Mucosa of descending colon (tissue), 3 donors: ENCODE measurements at places on chromosomes 16 and 17.
A peak's percentile ranks its signal among the peaks of the same experiment; 100 is the strongest.

- no peak for DNase-seq
These were observed 37.0 kb downstream of the GAS7 start for GRCh38 chr17:10161386-10161785.

GRCh38 chr17:66831383-66832210 is 3.3 kb upstream of the CACNG5 start:
- no peak for DNase-seq

- peak; percentile 23 for DNase-seq
These were observed 6.4 kb upstream of the ZNF750 start for GRCh38 chr17:82846061-82846691.

DNA sequence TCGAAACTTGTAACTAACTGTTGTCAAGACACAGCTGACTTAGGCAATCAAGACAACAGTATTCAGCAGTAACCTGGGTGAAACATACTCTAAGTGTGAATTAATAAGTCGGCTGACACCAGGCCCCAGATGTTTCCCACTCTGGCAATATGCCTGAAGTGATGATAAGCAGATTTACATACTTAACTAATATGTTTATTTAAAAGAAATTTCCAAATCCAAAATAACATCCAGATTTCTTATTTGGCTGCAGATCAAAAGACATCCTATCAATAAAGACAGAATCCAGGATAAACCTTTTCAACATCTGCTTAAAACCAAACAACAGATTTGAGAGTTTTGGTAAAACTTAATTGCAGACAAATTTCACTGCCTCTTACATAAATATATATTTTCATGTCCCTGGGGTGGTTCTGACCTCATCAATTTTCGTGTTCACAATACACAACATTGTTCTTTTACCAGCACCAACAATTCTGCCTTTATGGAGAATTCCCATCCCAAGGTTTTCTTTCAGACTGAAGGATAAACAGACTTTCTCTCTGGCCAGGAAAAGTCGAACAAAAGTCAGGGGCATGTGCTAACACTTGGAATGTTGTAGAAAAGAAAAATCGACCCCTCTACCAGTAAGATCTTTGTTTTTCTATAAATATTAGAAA is 45.1 kb upstream of the TOX3 start:
- DNase-seq = no peak

- no peak for DNase-seq
These were observed 14.4 kb downstream of the WSCD1 start for GRCh38 chr17:6084311-6085161.

DNA sequence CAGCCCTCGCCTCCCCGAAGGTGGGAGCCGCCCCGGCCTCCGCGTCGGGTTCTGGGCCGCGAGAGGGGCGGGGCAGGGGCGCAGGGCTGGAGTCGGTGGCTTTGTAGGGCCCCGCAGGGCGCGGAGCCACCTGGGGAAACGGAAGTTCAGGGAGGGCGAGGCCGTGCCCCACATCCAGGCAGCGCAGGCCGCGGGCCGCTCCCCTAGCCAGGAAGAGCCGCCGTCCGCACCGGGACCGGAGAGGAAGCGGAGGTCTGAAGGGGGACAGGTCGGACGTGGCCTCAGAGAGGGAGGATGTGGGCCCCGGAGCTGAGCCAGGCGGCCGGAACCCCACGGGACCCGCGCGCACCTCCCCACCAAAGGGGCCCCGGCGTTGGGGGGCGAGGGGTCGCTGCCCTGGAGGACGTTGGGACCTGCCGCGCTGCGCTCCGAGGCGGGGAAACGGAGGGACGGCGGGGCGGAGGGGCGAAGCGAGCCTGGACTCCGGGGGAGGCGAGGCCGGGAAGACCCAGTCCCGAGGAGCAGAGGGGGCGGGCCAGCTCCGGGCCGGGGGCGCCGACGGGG is 482 bp upstream of the SLC16A3 start:
- peak; percentile 92 for DNase-seq
